ENCODE measurements at places on chromosomes 2 and 18.

DNA sequence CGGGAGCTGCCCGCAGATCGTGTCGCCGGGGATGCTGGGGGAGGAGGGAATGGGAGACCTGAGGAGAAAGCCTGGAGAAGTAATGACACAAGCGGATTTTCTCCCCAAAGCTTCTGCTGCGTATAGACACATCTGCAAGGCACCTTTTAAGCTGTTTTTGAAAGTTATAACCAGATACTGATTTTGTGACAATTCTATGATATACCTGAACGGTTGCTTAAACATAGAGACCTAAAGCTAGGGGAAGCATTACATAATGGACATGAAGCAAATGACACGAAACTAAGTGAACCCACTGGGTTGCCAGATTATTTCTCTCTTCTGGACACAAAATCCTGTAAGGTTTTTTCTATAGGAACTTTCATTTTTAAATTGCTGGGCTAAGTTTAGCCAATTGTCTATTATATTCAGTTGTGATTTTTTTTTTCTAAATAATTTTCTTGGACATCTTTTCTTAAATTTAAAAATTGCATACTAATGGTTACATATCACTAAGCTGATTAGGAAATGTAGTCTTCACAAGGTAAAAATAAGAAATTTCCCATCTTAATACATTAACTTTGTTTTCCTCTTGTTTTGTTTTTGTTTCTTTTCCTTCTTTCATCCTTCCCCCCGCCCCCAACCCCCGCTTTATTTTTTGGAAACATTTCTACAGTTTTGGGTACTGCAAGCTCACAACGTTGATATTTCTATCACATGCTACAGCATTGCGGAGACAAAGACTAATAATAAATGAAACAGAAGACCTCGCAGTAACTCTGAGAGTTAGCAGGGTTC lies 1.3 kb downstream of the OSBPL6 start:
- DNase-seq: no peak

DNA sequence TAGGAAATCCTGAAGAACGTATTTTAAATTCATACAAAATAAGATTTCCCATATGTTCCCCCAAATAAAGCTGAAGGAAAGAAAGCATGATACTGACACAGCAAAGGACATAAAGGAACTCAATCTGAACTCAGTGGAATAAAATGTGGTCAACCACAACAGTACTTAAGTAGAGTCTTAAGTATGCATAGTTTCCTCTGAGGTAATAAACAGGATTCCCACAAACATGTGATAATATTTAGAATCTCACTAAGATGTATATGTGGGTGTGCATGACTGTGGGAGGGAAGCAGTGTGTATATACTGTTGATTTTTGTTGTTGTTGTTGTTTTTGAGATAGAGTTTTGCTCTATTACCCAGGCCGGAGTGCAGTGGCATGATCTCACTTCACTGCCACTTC lies 69.3 kb downstream of the NOL10 start:
- peak; percentile 22 for DNase-seq

GRCh38 chr2:1728821-1729220 lies 15.5 kb downstream of the PXDN start:
- no peak for DNase-seq

GRCh38 chr18:21300035-21300907 lies 58.2 kb downstream of the GREB1L start:
- no peak for DNase-seq

- no peak for DNase-seq
Observed at GRCh38 chr18:74153377-74153776, 5.1 kb downstream of the TIMM21 start.

- no peak for DNase-seq
Observed at GRCh38 chr2:167940346-167940725, 307.1 kb downstream of the STK39 start.
